ENCODE measurements at places on chromosomes 1 and 21. TPM values are rescaled to one million over a fixed set of nuclear protein-coding genes. Genes with fewer than 3 reads are reported as not detected.

- no peak for DNase-seq
Observed at GRCh38 chr1:212062832-212063438, 27.4 kb downstream of the DTL start.

DNA sequence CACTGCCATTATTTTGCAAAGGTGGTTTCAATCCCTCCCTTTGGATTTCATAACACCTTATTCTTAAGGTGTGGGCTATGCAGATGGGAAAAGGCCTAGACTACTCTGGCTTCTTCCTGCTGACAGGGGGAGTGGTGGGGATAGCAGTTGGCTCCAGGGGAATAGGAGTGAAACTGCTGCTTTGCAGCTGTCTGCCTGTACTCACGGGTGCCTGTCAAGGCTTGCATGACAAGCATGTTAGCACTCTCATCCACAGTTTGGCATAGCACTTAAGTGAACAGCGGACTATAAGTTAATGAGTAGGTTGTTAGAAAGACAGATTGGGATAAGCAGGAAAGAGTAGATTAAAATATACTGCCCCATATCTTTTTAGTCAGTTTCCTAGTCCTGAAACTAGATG lies 287.5 kb upstream of the DAB1 start:
- DNase-seq, result no peak

DNA sequence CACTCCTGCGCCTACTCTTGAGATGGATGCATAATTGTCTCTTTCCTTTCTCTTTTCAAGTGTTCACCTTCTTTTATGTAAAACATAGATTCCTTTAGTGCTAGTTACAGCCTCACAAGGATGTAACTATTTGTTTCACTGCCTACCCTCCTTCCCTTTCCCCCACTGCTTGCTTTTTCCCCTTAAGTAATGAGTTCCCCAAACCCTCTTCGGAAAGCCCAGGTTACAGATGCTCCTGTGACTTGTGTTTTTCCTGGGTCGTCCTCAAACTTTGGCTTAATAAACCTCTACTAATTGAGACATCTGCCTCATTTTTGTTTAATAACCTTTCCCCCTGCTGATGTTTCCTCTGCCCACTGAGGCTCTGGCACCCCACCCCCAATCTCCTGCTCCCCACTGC lies 39.2 kb downstream of the C21orf91 start:
- no peak for DNase-seq

DNA sequence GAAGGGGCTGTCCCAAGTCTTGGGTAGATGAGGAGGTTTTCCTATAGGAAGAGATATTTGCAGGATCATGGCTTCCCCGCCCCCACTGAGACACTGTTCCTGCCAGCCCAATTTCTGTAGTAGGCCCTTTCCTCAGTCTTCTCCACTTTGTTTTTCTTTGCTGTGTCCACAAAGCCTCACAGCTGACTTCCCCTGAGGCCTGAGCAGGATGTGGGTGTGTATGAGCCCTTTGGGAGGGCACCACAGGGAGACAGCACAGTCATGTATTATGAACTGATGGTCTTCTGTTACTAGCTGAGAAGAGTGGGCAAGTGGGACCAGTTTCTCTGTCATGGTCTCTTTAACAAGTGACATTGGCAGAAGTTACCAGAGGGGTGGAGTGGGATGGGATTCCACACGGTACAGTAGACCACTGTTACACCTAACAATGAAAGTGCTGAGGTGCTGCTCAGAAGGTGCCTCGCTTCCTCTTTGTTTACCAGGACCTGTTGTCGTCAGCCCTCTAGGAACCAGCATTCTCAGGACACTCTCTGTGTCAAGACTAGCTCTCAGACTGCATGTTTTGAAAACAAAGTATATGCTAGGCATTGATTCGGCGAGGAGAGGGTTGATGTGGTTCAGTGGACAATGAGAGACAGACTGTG lies 253.8 kb upstream of the HOOK1 start:
- no peak for DNase-seq

GRCh38 chr1:35660581-35661473 lies 19.5 kb upstream of the PSMB2 start:
- DNase-seq, result no peak

DNA sequence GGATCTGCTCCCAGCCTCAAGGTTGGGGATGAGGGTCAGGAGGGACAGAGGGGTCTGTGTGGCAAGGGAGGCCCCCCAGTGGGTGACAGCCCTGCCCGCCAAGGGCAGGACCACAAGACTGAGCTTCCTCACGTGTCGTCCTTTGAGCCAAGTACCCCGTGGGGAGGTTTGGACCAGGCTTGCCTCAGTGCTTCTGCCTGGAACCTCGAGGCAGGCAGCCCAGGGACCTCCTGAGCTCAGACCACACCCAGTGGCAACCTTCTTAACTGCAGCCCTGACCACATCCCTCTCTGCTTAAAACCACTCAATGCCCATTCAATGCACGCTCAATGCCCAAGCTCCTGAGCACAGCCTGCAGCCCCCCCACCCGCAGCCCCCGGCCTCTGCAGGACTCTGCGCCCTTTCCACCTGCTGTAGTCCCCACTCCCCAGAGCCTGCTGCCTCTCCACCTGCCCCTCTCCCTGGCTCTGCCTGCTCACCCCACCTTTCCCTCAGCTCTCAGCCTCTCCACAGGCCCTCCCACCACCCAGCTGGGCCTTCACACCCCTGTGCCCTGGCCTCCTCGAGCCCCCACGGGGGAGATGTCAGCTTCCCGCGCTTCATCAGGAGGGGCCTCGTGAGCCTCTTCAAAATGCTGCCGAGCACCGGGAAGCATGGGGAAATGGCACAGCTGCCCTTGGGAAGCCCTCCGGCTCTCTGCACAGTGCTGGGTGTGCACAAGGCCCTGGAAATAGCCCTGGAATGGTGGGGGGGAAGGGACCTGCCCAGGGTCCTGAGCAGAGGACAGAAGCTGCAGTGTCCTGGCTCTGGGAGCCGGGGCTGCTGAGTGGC lies 129.3 kb upstream of the VAMP3 start:
- no peak for DNase-seq

- no peak for DNase-seq
Observed at GRCh38 chr1:14597343-14598006, 1.0 kb upstream of the KAZN start.

DNA sequence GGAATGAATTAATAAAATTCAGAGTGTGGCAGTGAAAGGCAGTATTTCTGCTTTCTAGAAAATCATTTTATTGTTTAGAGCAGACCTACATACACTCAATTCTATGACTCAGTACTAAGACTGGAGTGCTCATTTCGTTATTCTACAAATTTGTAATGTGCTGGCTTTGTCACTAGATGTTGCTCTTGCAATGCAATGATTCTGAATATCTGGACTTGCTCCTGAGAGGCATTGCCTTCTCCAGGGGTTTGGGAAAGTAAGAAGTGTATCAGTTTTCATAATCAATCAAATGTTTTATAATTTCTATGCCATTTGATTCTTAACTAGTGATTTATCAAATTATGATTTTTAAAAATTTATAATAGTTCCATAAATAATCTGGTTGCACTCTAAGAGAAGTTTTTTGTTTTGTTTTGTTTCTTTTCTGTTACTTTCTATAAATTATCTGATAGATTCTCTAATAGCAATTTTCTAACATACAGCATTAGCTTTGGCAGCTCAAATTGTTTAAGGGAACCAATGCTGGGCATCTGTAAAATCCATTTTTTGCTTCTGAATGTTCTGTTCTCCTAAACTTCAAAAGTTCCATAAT lies 280.5 kb upstream of the SGIP1 start:
- DNase-seq, result no peak

GRCh38 chr1:56429288-56429687 lies 150.1 kb downstream of the PLPP3 start:
- DNase-seq, result no peak

DNA sequence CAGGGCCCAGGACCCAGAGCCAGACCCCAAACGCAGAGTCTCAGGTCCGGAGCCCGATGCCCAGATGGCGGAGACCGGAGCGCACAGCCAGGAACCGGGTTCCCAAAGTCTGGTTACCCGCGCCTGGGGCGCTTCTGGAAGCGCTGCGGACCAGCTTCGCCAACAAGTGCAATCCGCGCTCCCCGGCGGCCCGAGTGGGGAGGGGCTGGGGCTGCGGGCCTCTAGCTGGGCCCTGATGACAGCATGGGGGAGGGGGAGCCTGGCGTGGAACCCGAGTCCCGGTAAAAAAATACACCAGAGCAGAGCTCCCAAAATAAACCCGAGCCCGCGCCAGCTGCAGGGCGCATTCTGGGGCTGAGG lies 494 bp downstream of the NT5C1A start:
- DNase-seq, result no peak

DNA sequence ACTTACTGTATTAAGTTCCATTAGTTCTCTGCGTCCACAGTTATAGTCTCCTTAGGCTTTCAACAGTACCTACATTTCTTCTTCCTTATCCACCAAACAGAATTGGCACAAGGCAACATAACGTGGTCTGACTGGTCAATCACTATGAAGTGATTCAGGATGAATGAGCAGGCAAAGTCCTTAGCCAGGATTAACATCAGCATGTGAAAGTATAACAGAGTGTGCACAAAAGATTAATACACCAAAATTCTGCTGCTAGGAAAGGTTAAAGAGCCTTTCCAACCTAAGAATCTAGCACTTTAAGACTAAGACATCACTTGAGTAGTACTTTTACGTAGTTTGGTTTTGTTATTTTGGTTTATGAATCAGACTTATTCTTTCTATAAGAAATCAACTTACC lies 15.8 kb downstream of the DEPDC1 start:
- DNase-seq, result no peak

DNA sequence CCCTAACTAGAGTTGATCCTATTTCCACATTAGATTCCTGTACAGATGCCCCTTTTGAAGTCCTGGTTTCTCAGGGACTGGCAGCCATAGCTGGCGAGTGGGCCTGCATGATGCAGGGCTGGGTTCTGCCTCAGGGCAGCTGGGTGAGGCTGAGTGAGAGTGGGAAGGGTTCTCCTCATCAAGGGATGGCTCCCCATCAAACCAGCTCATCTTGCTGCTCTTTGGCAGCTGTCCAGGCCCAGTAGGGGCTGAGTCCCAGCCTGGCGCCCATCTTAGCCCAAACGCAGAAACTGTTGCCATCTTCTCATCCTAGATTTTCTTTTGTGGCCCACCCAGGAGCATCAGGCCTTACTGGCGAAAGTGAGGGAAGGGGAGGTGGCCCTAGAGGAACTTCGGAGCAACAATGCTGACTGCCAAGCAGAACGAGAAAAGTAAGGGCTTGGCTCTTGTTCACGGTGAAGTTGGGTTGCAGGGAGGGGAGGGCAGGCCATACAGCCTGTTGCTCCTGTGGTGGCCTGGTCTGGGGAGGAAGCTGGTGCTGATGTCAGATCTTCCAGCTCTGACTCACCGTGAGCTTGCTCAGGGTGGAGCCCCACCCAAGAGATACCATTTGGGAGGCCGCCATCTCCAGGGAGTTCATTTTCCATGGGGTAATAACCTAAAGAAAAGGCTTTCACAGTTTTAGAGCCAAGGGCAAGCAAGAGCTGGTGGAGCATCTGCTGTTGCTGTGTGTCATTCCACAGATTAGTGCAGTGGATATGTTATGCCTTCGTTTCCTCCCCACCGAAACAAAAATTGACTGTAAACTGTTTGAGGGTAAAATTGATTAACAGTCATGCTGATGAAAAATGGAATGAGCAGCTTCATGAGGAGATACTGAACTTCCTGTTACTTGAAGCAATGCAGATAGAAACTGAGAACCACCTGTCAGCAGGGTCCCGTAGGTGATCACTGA lies 34.7 kb downstream of the TUFT1 start:
- DNase-seq, result no peak

GRCh38 chr1:229579059-229579673 lies 20.7 kb upstream of the ABCB10 start:
- no peak for DNase-seq

DNA sequence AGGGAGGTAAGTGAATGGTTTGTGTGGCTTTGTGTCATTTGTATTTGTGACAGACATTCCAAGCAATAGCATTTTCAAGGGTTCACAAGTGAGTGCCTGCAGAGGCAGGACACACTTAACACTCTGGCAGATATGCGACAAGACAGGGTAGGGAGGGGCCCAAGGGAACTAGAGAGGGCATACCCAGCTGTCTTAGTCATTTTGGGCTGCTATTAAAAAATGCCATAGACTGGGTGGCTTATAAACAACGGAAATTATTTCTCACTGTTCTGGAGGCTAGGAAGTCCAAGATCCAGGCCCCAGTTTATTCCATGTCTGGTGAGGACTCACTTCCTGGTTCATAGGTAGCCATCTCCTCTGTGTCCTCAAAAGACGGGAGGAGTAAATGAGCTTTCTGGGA lies 137.4 kb downstream of the FGGY start:
- peak; percentile 66 for DNase-seq

DNA sequence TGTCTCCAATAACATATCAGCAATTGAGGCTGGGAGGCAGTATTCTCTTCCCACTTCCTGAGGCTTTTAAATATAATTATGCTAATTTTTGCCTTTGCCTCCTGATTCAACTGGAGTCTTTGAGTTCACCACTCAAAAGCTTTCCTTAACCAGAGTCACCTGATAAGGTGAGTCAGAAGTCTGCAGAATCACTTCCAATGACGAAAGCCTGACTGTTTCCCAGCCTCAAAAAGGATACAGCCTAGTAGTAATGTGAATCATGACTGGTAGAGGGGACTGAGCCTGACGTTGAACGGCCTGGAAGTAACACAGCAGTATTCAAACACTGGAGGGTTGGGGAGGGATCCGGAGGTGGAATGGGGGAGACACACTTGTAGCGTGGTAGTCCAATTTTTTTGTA lies 10.4 kb upstream of the MRPL9 start:
- DNase-seq, result no peak

GRCh38 chr1:17011439-17012307 lies at the start of gene ATP13A2:
Gene ATP13A2, minus strand, starts transcription at chr1:17011928. Its CDS starts 190 bp downstream, at chr1:17011738.
- DNase-seq, result no peak

GRCh38 chr21:17351766-17352165 lies 161.1 kb upstream of the CXADR start:
- DNase-seq, result no peak

DNA sequence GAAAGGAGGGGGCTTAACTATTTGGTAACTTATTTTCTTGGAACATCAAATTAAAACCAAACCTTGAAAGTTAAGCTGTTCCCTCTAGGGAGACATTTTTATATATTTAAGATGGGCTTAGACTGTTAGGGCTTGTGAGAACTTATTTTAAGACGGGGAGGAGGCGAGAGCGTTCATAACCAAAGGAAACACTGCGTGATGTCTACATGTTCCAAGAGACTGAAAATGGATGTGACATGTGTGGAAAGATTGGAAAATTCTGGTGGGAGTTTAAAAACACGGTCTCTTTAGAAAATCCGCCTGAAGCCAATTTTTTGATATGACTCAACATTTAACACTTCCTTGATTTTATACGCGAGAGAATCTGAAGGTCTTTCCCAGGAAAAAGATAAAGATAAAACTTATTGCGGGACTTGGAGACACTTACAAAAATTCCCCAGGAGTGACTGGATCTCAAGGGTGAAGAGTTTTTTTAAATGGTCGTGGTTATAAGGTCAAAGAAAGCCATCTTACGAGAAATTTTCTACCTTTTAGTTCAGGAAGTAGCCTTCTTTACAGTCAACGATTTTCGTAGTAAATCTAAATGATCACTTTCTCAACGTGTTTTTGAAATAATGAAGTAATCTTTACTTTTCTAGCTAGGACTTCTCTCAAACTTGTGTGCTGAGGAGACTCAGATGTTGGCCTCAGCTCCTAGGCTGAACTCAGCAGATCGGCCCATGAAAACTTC lies 828 bp downstream of the PNRC2 start:
- no peak for DNase-seq

- peak; percentile 92 for DNase-seq
Observed at GRCh38 chr21:46110499-46111192, 12.7 kb downstream of the COL6A2 start.

GRCh38 chr1:95013950-95014574 lies 58.7 kb downstream of the ALG14 start:
- no peak for DNase-seq

The SFN gene
- total RNA-seq, result 0.33 TPM

The BRDT gene
- not detected for total RNA-seq

The OR2T2 gene
- not detected for total RNA-seq

The GPR25 gene
- total RNA-seq, result not detected

The SPRR4 gene
- total RNA-seq, result not detected
